ENCODE measurements at places on chromosomes 3 and 15.

GRCh38 chr3:71129611-71130431, 453.7 kb downstream of the FOXP1 start:
- DNase-seq: no peak

DNA sequence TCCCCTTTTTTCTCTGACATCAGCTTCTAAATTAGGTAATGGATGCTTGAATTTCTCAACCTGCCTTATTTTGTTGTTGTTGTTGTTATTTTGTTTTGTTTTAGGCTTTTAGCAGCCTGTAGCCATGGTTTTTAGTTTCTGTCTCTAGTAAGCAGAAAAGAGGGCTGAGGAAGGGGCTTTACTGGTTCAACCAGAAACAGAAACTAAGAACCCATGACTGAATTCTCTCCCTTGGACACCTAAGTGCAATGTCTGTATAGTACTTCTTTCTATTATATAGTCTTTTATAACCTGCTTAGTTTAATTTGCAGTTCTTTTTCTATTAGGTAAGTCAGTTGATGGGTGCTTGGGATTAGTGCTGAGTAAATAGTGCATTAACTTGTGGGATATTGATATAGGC, 129.0 kb downstream of the BBX start:
- no peak for DNase-seq

DNA sequence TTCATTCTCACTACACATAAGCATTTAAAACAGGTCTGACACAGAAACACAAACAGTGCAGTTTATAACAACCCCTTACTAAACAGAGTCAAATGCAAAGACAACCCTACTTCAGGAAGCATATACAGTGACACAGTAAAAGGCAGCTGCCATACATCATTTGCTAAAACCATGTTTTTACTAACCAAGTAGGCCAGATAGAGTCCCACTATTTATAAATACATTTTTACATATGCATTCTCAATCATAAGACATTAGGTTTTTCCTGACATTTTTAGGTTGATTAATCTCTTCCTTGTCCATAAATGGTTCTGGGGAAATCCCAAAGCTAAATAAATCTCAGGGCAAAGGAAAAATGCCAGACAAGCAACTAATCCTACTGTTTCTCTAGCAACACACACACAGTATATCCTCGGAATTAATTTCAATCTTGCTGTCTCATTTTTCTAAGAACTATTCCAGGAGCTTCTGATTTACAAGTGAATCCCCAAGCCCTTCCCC, 39.0 kb downstream of the CHAC1 start:
- DNase-seq: no peak

DNA sequence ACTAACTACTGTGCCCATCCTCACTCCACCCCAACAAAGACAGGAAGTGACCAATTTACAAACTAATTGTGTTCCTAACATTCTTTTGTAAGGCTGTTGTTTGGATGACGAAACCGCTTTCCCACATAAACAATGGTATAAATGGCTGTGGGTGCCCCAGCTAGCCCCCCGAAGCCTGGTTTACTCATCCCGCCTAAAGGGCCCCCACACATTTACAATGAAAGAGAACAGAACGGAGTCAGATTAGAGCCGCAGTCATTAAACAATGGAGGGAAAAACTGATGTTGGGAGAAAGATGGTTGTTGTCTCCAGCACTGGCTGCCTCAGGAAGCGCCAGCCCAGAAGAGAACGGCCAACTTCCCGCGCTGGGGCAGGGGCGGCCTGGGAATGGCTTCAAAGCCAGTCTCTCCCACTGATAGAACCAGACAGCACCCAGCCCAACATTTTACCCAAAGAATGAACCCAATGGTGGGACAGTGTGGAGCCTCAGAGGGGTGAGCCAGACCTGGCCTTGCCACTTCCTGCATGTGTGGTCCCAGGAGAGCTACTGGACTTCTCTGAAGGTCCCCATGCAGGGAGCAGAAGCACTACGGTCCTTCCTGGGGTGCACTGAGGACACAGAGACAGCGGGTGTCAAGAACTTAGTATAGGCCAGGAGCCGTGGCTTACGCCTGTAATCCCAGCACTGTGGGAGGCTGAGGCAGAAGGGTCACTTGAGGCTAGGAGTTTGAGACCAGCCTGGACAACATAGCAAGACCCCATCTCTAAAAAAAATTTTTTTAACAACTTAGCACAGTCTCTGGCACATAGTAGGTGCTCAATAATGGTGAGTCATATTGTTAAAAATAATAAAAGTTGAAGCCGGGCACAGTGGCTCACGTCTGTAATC, 75.8 kb upstream of the GATA2 start:
- DNase-seq: no peak

DNA sequence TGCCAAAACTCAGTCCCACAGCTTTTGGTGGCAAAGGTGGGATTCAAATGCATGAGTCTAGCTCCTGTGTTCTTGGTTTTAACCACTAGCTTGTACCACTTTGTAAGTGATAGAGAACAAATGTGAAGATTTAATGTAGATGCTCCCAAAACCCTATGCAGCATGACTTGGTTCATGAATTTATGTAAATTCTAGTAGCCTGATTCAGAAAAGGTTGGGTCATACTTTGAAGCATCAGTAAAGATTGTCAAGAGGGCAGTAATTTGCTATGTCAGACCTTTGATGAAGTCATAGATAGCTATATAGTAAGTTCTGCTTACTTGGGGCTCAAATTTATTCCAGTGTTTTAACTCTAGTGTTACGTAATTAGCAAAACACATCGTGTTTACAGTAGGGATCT, 75.6 kb downstream of the VPS8 start:
- DNase-seq: no peak

GRCh38 chr3:30368978-30369377, 237.4 kb upstream of the TGFBR2 start:
- no peak for DNase-seq

- no peak for DNase-seq
Observed at GRCh38 chr15:34620142-34620541, 36.7 kb upstream of the GOLGA8B start.

- no peak for DNase-seq
Observed at GRCh38 chr3:124409650-124410275, 320.5 kb upstream of the UMPS start.

DNA sequence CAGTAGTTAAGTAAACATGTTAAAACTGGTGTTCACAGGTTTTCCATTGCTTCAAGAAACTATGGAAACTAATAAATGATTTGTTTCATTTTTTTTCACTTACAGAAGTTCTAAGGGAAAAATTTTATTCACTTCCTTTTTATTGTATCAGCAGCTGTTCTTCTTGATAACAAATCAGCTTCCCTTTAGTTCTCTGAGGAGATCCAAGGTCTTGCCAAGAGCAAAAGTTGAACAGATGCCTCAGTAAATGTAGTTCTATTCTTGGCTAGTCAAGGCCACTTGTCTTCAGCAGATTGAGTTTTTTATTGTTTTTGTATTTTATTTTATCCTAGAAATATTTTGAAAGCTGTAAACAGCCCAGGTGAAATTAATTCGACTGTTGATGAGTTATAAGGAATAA, 41.8 kb downstream of the KCNH8 start:
- no peak for DNase-seq

DNA sequence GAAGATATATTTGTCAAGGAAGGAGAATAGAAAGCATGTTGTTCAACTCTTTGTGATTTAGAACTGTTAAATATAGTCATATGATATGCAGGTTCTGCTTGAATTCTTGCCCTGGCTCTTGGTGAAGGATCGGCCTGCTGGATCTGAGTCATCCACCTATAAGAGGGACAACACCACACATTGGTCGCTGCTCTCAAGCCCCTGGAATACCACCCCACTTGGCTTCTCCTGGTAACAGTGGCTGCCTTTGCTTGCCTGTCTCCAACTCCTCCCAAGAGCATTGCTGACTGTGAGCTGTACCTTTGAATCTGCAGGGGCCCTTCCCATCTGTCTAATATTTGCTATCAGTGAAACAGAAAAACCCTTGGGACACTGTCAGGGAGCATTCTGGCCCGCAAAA, 78.9 kb upstream of the DGKG start:
- DNase-seq: no peak

DNA sequence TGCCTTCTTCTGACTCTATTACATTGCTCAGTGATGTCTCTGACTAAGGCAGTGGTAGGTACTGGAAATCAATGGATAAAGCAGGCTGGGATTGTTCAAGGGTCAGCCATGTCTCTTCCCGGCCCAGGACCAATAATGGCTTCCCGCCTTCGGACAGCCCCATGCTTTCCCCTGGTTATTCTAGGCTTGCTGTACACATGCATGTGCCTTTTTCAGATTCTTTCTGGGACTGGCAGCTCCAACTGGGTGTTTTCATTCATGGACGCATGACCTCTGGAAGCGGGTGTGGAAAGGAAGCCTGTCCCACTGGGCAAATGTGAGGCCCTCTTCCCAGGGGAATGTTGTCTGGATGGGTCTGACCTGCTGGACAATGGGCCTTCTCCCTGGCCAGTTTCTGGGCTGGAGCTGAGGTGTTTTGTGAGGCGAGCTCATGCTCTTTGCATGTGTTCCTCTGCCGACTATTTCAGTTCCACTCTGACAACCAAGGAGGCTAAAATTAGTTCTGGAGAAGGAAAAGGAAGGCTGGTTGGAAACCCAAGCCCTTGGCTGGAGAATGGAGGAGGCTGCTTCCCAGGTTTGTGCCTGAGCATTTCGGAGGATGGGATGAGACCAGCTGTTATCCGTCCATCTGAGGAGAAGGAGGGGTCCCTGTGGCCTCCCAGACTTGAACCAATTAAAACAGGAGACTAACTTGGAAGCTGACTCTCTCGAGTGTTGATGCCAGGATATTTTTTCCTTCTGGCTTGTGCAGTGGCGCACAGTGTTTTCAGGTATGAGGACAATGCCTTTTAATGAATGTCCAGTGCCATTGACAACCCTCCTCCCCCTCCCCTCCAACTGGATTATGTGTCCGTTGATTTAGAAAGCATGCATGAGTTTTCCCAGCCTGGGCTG, 6.9 kb downstream of the ACVR2B start:
- DNase-seq: no peak

DNA sequence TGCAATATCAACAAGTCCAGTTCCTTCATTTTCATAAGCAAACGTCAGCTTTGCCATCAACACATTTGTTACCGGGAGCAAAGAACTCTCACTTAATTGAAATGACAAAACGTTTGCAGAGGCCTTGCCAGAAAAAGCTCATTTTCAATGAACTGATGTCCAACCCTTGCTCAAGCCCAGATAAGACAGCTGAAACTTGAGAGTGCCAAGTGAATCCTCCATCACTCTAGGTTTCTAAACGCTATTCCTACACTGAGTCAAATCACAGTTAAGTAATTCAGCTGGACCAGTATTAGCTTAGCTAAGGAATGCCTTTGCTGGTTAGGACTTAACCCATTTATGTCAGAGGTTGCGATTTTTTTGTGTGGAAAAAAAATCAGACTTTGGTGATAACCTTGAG, 11.5 kb downstream of the CHSY1 start:
- no peak for DNase-seq

DNA sequence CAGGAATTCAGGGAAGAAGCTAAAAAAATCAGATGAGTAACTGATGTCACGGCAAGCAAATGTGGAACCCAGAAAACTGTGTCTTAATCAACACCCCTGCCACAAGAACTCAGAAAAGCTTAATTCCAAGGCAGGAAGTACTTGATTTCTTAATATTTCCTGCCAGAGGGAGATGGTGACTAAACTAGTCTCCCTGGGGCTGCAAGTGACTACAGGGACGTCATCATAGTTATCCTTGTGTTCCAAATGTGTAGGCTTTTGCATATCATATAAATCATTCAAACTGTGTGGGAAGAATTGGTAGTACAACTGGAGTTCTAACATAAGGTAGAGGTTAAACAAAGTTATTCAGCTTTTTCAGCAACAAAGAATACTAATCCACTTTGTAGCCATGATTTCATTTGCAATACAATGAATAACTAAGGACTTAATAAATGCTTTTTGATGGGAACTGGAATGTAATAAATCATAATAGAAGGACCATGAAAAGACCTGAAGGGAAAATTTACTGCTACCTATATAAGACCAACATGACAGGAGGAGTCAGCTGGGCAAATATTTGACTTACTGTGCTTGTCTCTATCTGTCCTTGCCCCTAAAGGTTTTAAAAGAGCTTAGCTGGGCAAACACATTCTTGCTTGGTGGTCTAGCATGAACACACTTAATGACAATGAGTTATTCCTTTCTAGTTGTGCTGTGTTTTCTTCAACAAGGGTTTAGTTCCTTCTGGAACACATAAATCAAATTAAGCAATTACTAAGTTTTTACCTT, 76.0 kb upstream of the NECTIN3 start:
- DNase-seq: no peak

- DNase-seq: no peak
Observed at GRCh38 chr3:48702320-48702920, 14.6 kb downstream of the IP6K2 start.

DNA sequence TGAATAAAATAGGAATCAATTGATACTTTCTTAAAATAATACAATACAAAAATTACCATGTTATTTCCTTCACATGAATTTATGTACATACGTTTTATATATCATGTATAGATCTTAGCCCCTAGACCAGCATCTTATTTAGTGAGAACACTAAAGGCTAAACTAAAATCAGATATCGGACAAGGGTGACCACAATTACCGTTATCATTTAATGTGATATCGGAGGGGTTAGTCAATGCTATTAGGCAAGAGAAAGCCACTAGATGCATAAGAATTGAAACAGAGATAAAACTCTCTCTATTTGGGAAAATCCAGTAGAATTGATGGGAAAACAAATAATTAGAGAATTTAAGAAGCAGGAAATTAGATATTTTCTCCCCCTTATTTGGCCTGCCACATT, 46.5 kb upstream of the TIMP4 start:
- no peak for DNase-seq

- DNase-seq: no peak
Observed at GRCh38 chr15:62452026-62452425, 286.9 kb upstream of the C2CD4B start.

- no peak for DNase-seq
Observed at GRCh38 chr3:78076379-78076778, 1036.5 kb downstream of the ROBO2 start.

GRCh38 chr3:62134061-62134496, 239.3 kb downstream of the FEZF2 start:
- DNase-seq: no peak

DNA sequence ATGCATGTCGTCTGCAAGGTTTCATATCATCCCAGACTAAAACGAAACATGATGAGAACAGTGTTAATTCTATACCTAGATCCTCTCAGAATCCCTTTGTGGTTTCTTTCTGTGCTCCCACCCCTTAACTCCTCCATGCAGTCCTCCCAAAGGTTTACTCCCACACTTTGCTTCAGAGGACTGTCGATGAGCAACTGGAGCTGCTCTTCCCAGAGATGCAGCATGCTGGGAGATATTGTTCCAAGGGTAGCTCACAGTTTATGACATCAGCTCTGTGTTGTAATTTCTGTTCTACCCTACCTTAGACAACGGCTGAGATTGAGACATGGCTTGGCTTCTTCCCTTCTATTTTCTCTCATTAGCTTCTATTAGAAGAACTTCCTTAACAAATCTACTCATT, 313.0 kb upstream of the COL8A1 start:
- no peak for DNase-seq

GRCh38 chr3:160735826-160736225, 20.2 kb upstream of the PPM1L start:
- no peak for DNase-seq

DNA sequence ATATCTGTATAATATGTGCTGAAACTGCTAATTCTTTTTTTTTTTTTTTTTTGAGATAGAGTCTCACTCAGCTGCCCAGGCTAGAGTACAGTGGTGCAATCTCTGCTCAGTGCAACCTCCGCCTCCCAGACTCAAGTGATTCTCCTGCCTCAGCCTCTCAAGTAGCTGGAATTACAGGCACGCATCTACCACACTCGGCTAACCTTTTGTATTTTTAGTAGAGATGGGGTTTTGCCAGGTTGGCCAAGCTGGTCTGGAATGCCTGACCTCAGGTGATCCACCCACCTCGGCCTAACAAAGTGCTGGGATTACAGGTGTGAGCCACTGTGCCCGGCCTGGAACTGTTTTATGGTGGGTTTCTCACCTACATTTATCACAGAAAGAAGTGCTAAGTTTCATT, 307.8 kb upstream of the STT3B start:
- no peak for DNase-seq
